Vagina (tissue), 2 donors: ENCODE measurements at places on chromosomes 16 and 17. TPM values are rescaled to one million over a fixed set of nuclear protein-coding genes. Genes with fewer than 3 reads are reported as not detected.

DLX4 gene
- total RNA-seq, result 1.2 TPM

PRSS22 gene
- total RNA-seq, result 38.8 TPM

KRT40 gene
- total RNA-seq, result not detected

PDE6G gene
- total RNA-seq, result not detected

MYO1D gene
- total RNA-seq, result 44.7 TPM

EVPLL gene
- 16.7 TPM for total RNA-seq

SLC43A2 gene
- total RNA-seq, result 5.2 TPM

GAS2L2 gene
- not detected for total RNA-seq

SNAI3 gene
- not detected for total RNA-seq

CRHR1 gene
- total RNA-seq, result 4.2 TPM

CNGB1 gene
- not detected for total RNA-seq

TBX6 gene
- 6.4 TPM for total RNA-seq

FOXN1 gene
- total RNA-seq, result 3.4 TPM

C1QTNF1 gene
- 30.7 TPM for total RNA-seq

CCL4 gene
- 15.0 TPM for total RNA-seq

HSF5 gene
- total RNA-seq, result 0.25 TPM

OTOP2 gene
- total RNA-seq, result not detected

OTOP3 gene
- 0.74 TPM for total RNA-seq

CDH5 gene
- total RNA-seq, result 38.3 TPM

USP6 gene
- 0.49 TPM for total RNA-seq

MLKL gene
- total RNA-seq, result 40.0 TPM

OSBPL7 gene
- 5.6 TPM for total RNA-seq

TMEM114 gene
- total RNA-seq, result not detected

TBC1D3B gene
- total RNA-seq, result 3.4 TPM

KRTAP9-8 gene
- total RNA-seq, result not detected

DNAH17 gene
- 2.0 TPM for total RNA-seq

PPM1E gene
- 0.25 TPM for total RNA-seq

NPIPB6 gene
- total RNA-seq, result 7.6 TPM

SLC5A11 gene
- not detected for total RNA-seq
